Hematopoietic multipotent progenitor cell treated with erythropoietin and hydrocortisone succinate and interleukin-3 and kit ligand, for 17 days (in vitro differentiated cells): ENCODE measurements at places on chromosomes 12 and 14.

GRCh38 chr12:26152507-26153102 lies 27.8 kb upstream of the BHLHE41 start:
- no peak for DNase-seq

DNA sequence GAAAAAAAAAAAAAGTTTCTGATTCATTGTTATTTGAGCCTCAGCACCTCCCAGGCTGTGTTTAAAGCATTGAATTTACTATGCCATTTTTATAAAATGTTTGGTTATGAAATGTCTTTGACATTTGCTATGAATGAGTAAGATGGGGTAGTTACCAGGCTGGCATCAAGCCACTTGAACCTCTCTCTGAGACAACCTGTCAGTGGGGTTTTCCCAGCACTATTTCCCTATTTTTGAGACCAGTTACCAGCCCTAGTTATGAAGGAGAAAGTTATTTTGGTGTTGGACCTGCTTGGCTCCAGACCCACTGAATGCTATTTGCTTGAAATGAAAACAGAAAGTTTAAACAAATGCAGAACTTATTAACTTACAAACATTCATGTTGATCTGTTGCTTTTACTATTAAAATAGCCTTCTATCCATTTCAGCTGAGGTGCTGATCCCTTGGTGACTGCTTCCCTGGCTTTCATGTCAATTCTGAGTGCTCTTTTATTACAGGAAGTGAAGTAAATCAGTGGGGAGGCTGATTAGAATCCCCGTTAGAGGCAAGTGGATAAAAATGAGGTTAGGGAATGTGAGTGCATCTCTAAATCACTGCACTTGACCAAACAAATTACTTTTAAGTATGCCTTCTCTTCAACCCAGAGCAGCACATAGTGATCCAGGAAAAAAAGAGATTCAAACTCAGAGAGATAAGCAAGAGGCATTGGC lies 37.8 kb downstream of the LLPH start:
- DNase-seq, result no peak

GRCh38 chr14:32469388-32470160 lies 140.5 kb downstream of the AKAP6 start:
- peak; percentile 33 for DNase-seq

DNA sequence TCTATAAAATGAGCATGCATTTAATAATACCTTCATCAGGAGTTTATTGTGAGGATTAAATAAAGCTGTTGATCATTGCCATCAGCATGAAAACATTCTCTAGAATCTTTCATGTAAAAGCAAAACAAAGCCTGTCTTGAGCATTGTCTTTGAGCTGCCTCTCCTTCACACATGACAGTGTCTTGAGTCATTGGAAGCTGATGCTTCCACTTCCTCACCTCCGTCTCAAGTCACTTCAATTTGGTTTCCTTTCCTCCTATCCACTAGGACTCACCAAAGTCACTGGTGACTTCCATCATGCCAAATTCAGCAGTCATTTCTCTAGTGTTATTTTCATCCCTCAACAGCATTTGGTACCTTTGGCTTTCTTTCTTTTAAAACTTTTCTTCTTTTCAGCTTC lies 31.6 kb upstream of the MYBPC1 start:
- DNase-seq, result no peak

DNA sequence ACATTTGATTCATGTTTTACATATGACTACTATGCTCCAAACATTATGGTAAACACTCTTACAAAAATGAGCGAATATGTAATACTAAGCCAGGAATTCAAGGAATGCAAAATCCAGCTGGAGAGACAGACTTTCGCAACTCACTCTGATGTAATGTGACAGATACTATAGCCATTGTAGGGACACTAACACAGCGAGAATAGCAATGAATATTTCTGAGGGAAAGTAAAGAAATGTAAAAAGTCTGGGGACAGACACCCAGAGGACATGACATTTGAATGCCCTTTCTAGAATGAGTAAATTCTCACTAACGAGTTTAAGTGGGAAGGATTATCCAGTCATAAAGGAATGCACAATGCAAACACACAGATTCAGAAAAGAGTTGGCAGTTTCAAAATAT lies 121.9 kb downstream of the PIK3C2G start:
- DNase-seq, result no peak

DNA sequence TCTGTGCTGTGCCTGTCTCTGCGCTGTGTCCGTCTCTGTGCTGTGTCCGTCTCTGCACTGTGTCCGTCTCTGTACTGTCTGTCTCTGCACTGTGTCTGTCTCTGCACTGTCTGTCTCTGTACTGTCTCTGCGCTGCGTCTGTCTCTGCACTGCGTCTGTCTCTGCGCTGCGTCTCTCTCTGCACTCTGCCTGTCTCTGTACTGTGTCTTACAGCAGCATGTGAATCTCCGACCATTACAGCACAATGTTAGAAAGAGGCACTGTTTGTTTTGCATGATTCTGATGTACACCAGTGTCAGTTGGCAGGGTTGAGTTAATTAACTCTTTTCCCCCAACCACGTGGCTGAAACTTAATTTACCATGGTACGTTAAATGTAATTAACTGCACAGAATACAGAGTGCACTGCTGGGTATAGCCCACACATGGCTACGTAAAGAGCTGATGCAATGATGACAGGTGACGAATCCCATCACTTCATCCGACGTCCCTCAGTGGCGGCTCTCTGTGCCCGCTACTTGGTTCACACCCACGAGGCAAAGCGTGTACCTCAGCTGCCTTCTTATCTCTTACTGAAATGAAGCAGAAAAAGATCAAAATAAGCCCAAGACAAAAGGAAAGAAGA lies 127.7 kb upstream of the SFSWAP start:
- DNase-seq, result no peak

DNA sequence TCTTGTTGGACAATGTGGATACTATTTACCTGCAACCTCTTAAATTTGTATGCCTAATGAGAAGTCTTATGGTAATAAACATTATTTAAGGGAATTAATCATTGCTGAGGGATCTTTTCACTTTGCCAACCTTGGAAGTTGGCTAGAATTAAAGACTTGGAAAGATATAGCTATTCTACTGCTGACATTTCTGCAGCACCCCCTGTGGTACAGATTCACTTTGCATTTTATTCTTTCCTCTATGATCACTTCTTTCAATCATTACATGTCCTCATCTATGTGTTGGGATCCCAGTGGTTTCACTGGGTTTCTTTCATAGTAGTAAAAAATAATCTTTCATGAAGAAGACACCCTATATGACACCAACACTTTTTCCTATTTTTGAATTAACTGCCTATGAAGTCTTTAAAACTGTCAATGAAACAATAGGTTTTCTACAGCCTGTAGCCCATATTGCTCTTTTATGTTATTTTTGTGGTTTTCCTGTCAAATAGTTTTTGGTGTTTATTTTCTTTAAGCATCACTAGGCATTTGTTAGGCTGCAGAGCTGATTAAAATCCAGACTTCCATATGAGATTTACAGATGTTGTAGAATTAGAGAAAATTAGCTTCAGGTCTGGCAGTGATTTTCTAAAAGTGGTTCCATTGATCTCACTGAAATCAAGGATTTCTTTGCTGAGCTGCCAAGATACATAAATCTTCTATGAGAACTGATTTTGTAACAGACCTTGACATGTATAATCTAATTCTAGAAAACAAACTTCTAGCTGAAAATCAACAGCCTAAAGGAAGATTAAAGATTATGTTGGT lies 256.1 kb downstream of the NAV3 start:
- DNase-seq, result no peak

GRCh38 chr14:103334644-103335622 lies 896 bp downstream of the EIF5 start:
- peak; percentile 78 for DNase-seq

GRCh38 chr12:1533602-1534304 lies 60.6 kb downstream of the FBXL14 start:
- DNase-seq, result no peak

DNA sequence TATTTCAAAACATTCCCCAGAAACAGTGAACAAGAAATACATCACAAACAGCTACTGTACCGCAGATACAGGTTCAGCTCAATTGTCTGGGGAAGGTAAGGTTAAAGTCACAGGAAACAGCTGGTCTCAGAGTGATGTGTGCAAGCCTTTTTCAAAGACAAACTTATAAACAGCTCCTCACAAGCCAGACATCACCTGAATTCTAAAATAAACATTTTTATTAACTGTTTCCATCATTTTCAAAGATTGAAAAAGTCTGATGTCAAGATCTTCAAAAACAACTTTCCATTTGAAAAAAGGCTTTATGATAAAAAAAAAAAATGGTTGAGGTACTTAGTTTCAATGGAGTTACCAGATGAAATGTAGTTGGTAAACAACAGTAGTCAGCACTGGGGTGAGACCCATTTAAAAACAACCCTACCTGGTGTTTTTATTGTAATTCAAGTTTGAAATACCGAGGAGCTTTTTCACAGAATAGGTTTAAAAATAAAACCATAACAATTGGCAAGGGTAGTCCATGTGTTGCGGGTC lies 4.0 kb downstream of the BTG1 start:
- no peak for DNase-seq

- DNase-seq, result no peak
Observed at GRCh38 chr12:2256915-2257314, 204.1 kb downstream of the CACNA1C start.

DNA sequence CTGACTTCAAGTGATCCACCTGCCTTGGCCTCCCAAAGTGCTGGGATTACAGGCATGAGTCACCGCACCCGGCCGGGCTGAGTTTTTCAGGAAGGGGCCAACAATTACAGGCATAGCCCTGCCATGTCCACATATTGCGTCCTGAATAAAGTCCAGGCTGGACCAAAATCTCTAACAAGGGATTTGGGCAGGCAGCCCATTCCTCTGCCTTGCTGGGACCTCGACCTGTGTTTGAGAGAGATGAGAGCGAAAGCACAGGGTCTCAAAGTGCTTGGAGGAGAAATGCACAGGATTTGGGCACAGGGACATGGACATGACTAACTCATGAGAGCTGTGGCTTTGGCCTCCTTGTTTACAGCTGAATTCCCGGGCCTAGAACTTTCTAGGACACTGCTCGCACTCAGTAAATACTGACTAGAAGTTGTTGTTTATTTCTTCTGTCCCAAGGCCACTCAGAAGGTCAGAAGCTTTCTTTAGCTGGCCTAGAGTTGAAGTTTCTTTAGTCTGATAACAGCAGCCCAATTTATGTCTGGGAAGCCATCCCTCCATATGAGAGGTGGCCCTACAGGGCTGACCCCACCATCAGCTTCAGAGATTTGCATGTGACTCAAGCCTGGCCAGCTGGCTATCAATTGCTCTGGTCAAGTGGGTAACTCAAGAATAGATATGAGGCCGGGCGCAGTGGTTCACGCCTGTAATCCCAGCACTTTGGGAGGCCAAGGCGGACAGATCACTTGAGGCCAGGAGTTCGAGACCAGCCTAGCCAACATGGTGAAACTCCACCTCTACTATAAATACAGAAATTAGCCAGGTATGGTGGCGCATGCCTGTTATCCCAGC lies 11.7 kb downstream of the CAMKK2 start:
- no peak for DNase-seq

DNA sequence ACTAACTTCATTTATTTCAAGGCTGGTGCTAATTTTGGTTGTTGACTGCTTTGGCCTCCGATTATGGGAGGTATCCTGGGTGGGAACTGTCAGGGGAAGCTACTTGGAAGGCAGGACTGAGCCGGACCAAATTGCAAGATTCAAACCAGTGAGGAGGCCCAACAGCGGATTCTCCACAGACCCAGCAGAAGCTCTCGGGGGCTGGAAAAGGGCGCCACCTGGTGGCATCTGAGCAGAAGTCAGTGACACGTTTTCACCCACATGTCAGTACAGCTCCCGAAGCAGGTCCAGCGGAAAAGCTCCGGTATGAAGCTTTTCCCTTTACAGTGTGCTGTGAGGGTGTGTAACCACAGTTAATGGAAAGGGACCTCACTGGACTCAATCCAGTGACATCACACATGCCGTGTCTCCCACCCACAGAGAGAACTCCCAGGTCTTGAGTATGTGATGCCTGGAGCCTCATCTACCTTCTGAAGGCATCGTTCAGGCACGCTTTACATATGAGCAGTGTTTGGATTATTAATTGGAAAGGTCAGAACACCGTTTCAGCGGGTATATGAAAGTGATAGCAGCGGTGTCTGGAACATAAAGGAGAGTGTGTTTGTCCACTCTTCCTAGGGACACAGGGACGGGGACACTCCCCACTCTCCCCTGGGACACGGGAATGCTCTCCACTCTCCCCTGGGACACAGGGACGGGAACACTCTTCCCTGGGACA lies 3.6 kb upstream of the P2RX2 start:
- DNase-seq, result peak; percentile 67

GRCh38 chr14:92645841-92646478 lies 102.5 kb downstream of the LGMN start:
- DNase-seq, result no peak

GRCh38 chr12:98594050-98594835 lies 757 bp downstream of the SLC25A3 start:
- peak; percentile 69 for DNase-seq

DNA sequence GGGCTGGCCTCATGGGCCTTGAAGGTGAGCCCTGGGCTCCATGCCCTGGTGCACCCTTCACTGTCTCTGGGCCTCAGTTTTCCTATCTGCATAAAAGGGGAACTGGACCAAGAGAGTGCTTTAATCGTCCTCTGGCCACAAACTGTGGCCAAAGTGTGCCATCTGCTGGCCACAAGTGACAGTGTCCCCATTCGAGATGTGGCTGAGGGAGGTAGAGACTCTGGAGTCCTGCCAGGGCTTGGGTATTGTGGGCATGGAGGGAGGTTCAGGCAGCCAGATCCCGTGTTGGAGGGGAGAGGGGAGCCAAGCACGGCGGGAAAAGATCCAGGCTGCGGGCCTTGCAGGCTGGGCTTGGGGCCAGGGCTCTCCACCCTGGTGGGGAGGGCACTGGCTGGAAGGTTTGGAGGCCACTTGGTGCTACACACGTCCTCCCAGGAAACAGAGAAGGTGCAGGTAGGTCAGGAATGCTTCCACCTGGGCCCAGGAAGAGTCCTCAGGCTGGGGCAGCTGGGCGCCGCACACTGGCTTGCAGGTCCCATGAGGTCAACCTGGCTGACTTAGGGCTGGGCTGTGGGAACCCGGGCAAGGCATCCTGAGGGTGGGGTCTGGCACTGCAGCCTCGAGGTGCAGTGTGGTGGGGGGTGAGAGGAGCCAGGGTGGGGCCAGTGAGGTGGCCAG lies 7.3 kb upstream of the KIF26A start:
- DNase-seq, result peak; percentile 42

DNA sequence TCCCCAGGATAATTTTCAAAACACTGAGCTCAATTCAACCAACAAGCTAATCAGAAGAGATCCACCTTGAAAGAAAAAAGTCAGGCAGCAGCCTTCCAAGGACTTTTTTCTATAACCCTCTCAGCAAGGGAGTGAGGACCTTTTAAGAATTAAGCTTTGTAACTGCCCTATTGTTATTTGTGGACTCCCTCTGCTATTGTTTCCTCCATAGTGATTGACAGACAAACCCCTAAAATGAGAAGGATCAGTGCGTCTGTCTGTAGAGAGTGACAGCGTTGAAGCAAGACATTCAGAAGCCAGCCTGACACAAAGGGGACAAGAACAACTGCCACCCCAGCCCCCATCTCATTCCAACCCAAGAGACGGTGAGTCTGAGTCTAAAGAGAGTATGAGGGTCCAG lies 30.3 kb upstream of the BTG1 start:
- no peak for DNase-seq

- no peak for DNase-seq
Observed at GRCh38 chr12:53500142-53500775, 824 bp upstream of the TARBP2 start.
